ENCODE measurements at places on chromosomes 6 and 20.

DNA sequence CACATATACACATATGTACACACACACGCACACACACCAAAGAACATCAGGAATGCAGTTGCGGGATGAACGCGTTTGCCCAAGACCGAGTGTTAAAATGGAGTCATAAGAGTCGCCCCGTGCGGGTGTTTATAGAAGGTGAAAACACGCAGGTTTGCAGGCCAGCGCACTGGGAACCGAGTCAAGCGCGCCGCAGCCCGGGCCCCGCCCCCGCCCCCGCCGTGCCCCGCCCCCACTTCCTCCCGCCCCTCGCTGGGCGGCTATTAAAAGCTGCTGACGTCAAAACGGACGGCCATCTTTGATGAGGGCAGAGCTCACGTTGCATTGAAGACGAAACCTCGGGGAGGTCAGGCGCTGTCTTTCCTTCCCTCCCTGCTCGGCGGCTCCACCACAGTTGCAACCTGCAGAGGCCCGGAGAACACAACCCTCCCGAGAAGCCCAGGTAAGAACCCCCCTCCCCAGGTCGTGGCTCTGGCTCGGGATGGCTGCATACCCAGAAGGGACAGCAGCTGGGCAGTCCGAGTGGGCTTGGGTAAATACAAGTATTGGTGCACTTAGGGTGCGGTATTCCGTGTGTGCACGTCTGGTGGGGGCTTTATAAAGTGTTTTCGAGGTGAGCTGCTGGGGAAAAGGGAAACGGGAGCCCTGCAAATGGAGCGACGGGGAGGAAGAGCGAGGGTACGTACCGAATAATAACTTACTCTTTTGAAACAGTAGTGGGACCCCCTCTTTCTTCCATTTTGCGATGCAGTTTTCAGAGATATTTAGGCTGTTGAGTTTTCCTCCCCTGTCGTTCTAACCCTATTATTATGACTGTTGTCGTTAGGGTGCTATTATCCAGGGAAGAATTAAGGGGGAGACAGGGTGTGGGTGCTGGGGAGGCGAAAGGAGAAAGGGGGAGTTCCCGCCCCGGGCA is at the start of gene SNAP25:
Gene SNAP25 (plus strand): TSS at position 295 of the 916 bp plus-strand sequence. CDS start 56,662 bp downstream, outside the sequence.
- peak; percentile 75 for DNase-seq

GRCh38 chr20:32466739-32467505 is 108.8 kb downstream of the ASXL1 start:
- no peak for DNase-seq

DNA sequence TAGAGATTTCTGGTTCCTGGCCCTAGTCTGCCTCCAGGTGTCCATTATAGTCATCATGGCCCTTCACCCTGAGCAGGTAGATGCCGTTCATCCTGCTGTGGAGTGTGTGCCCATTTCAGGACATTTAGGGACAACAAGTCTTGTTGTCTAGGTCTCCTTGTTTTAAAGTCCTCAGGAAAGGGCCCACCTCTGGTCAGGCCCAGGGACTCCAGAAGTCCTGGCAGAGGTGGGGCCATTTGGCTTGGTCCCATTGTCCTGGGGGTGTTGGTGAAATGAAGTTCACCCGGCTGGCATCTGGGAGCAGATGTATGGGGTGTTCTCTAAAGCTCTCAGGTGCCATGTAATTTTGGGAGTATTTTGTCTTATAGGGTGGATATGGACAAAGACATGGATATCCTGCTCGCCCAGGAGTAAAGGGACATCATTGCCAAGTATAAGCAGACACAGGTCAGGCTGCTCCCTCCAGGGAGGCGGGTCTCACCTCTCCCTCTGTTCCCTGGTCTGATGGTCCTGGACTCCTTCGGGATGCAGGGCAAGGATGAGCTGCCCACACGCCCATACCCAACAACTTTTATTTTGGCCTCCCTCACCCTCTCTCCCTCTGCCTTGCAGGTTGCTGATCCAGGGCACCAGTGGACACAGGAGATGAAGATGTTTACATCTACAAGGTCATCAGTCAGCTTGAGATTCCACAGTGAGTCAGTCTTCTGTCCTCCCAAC is 31.7 kb upstream of the MAS1L start:
- no peak for DNase-seq

- DNase-seq: no peak
Observed at GRCh38 chr20:19921284-19921793, 95.8 kb upstream of the NAA20 start.

GRCh38 chr6:67880939-67881705 is 754.0 kb upstream of the ADGRB3 start:
- DNase-seq: no peak

DNA sequence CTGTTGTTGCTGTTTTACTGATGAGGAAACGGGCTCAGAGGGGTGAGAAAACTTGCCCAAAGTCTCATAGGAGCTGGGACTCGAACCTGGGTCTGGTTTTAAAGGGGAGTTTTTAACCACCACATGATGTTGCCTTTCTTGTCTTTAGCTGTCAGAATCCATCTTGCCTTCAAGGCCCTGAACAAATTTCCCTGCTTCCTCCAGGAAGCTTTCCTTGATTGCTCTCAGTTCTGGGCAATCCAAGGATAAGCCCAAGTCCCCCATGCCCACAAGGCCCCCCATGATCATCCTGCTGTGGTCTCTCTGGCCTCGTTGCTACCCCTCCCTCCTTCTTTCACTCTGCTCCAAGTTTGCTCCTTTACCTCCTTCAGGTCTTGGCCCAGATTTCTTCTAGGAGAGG is 73.5 kb downstream of the CD40 start:
- DNase-seq: no peak
